ENCODE measurements at places on chromosomes 1 and 21. TPM values are rescaled to one million over a fixed set of nuclear protein-coding genes. Genes with fewer than 3 reads are reported as not detected.

PLEKHG5 gene
- total RNA-seq = 8.1 TPM

LPAR3 gene
- 0.36 TPM for total RNA-seq

CD244 gene
- not detected for total RNA-seq

PLCH2 gene
- 2.4 TPM for total RNA-seq

TRAF3IP3 gene
- total RNA-seq = 0.20 TPM

NOS1AP gene
- total RNA-seq = 6.0 TPM

CD1E gene
- total RNA-seq = not detected

ZNF593OS gene
- total RNA-seq = 2.0 TPM

PHF13 gene
- 17.1 TPM for total RNA-seq

GOLT1A gene
- 0.48 TPM for total RNA-seq

RGS1 gene
- 0.52 TPM for total RNA-seq

RPS6KC1 gene
- total RNA-seq = 38.6 TPM

MMP23B gene
- 2.2 TPM for total RNA-seq

CDCA8 gene
- total RNA-seq = 2.9 TPM

S100A2 gene
- total RNA-seq = 1.9 TPM

EFNA1 gene
- total RNA-seq = 1.5 TPM

ELAPOR1 gene
- total RNA-seq = 12.3 TPM

TMEM51 gene
- 8.4 TPM for total RNA-seq

SFN gene
- total RNA-seq = 0.44 TPM

DNA sequence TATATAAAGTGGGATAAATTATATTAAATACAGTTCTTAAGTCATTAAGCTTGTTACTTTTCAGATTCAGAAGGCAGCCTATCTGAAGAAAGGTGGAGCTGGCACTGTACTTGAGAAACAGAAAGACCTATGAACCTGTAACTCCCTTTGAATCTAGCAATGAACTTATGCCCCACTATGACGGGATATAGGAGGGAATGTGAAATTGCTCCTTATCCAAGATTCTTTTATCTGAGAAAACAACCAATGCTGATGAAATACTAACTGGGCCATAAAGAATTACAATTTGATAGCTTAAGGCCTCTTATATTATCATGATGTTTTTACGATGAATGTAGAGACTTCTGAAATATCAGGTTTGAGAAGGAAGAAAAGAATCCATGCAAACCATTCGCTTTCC, 50.1 kb downstream of the ATP1B1 start:
- ATAC-seq = no peak

GRCh38 chr1:199784138-199784895, 243.2 kb upstream of the NR5A2 start:
- no peak for ATAC-seq

DNA sequence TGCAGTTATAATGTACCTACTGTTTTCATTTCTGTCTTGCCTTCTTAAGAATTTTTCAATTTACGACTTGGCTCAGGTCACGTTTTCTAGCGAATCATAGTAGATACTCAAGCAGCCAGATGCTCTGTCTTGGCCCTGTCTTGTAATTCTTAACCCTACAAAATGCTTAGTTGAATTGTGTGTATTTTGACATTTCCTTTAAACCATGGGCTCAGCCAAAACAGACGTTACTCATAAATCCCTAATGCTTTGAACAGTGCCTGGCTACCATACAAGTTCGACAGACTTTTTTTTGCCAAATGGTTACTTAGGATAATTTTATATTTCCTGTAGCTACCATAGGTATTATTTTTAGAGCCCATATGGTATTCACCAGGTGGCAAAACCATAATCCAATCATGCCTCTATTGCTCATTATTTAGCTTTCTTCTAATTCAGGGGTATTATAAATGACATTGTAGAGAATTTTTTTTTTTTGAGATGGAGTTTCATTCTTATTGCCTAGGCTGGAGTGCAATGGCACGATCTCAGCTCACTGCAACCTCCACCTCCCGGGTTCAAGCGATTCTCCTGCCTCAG, 54.3 kb downstream of the KCNK1 start:
- no peak for ATAC-seq

- no peak for ATAC-seq
Measured at GRCh38 chr1:115951560-115951959, 24.8 kb upstream of the SLC22A15 start.

DNA sequence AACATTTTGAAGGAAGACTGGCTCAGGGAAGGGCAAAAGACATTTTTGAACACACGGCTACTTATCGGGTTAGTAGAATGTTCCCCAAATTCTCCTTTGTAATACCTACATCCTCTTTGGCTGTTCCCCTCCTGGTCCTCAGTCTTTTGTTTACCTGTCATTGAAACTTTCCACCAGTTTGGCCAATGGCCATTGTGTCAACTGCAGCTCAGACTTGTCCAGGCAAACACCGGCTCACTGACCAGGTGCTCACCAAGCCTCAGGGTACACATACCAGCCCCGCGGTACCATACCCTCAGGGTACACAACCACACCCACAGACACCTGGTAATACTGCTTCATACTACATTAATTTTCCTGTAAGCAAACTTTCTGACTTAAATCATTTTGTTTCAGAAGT, 84.8 kb upstream of the ZNF648 start:
- no peak for ATAC-seq

DNA sequence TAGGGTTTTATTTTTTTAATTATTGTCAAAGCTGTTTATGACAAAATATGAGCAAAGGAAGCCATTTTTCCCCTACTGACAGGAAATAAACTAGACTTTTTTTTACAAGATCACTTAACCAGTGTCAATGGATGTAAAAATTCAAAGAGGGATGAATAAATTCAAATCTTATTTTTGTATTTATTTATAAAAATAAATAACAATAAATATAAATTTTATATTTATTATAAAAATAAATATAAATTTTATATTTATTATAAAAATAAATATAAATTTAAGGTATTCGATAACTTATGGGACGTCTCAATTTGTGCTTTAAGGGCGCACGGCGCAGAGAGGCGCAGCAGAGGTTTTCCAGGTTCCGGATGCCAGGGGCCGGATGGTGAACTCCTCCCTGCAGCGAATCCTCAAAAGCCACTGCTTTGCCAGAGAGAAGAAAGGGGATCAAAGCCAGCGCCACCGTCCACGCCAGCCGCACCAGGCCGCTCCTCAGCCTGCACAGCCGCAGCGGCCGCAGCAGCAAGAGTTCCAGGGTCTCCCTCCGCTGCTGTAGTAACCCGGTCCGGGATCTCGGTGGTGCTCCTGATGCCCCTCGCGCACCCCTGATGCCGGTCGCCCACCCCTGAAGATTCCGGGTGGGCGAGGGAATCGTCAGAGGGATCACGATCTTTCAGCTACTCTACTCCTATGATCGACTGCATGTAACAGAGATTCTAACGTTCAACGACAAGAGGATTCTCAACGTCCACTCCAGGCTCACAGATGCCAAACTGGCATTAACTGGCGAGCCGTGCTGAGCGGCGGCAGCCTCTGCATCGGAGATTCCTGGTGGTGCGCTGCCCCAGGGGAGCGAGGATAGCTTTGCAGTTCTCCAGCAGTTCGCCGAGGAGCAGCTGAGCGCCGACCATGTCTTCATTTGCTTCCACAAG, 28.5 kb upstream of the RLF start:
- ATAC-seq = no peak

DNA sequence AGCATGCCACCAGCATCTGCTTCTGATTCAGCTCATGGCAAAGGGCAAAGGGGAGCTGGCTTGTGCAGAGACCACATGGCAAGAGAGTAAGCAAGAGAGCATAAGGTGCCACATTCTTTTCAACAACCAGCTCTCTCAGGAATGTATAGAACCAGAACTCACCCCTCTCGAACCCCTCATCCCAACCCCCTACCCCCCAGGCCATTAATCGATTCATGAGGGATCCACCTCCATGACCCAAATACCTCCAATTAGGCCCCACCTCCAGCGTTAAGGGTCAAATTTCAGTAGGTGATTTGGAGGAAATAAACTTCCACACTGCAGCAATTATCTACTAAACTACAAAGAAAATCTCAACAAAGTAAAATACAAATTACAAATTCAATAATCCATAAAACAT, 32.2 kb upstream of the LRRC7 start:
- ATAC-seq = no peak

DNA sequence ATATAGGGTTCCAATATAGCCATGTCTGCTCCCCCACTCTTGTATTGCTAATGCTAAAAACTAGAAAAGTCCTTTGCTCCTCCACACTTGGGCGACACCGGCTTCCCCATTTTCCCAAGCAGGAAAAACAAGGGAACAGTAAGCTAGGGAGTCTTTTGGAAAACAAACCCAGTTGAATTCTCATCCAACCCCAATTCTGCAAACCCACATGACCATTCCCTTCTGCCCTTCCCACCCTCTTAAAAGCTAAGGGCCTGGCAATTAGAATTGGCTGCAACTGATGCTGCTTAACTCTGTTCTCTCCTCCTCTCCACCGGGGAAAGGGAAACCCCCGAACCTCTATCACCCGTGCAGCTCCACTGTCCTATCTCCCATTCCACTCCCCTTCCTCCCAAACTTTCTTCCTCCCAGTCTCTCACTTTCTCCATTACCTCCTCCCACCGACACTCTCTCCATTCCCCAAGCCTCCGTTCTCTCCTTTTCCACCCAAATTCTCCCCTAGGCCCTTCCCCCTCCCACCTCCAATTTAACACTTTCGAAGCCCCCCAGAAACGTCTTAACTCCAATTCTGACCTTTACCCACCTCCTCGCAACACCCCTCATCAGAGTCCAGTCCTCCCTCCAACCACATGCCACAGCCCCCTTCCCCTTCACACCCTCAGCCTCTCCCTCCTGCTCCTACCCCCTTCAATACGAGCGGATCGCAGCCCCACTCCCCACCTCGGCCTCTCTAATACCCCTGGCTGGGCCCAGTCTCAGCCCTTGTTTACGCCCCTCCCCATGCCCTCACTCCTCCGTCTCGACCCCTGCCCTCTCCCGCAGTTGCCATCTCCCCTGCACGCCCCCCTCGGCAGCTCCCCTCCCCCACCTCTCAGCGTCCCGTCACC, 701 bp downstream of the DEDD start:
- ATAC-seq = no peak

DNA sequence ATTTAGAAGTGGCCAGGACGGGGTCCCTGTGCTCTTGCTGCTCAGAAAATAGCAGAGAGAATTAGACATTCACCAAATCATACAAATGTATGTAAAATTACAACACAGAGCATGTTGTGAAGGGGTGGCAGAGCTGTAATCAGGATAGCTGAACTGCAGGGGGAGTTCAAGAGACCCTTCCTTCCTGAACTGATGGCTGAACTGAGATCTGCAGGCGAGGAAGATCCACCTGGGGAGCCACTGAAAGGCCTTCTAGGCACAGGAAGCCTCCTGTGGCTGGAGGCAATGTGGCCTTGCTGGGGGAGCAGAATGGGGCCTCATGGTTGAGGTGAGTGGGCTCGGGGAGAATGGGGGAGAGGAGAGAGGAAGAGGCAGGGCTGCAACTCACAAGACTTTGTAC, 216.5 kb downstream of the PRDM2 start:
- ATAC-seq = no peak

- ATAC-seq = no peak
Measured at GRCh38 chr1:156677616-156678596, 699 bp upstream of the NES start.

DNA sequence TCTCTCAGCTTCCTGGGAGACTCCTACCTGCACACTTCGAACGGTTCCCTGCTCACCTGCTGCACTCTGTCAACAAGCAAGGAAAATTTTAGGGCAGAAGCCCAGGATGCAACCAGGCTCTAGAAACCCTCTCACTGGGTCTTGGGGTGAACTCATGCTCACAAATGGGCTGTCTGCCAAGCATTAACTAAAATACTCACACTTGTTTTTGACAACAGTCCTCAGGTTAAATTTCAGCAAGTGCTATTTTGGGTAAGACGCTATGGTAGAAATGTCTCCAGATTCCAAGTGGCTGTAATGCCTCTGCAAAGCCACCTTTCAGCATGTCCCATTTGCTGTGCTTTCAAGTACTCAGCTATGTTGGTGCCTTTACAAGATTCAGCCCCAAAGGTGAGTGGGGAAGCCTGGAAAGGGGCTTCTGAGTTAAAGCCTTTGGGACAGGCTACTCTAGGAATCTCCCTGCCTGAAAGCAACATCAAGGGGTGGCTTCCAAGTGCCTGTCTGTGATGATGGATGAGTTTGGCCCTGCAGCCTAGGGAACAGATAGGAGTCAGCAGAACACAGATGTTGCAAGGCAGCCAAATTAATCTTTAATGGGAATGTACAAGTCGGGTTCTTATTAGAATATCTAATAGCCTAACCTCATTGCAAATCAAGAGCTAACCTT, 211.9 kb upstream of the SPAG17 start:
- ATAC-seq = peak; percentile 58

GRCh38 chr1:164926107-164926506, 367.1 kb downstream of the PBX1 start:
- peak; percentile 73 for ATAC-seq

- no peak for ATAC-seq
Measured at GRCh38 chr1:206116873-206117150, 376 bp downstream of the AVPR1B start.

DNA sequence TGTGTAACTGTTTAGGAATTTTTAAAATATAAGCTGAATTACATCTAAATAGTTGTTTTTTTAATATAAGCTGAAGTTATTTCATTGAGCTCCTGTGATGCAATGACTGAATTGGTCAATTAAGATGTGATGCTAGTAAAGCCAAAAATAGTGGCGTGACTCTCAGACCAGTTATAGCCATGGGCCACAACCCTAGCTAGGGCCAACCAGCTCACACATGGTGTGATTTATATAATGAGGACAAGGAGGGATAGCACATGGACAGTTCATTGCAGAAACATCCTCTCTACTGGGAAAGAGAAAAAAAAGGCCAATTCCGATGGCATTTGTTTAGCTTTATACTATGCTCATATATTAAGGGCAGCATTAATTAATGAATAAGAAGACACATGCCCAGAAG, 119.3 kb upstream of the PROX1 start:
- ATAC-seq = no peak

DNA sequence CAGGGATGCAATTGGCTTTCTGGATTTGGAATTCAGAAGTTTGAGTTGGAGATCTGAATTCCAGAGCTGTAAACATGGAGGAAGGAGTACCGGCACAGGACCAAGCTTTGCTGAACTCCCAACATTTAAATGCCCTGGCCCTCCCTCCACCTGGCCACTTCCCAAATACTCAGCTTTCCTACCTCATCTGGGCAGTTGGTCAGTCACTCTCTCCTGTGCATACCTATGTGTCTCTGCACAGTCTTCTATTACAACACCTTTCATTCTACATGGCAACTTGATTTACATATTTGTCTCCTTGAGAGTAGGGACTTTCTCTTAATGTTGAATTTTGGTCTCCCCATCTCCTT, 6.1 kb upstream of the KHDRBS1 start:
- no peak for ATAC-seq

DNA sequence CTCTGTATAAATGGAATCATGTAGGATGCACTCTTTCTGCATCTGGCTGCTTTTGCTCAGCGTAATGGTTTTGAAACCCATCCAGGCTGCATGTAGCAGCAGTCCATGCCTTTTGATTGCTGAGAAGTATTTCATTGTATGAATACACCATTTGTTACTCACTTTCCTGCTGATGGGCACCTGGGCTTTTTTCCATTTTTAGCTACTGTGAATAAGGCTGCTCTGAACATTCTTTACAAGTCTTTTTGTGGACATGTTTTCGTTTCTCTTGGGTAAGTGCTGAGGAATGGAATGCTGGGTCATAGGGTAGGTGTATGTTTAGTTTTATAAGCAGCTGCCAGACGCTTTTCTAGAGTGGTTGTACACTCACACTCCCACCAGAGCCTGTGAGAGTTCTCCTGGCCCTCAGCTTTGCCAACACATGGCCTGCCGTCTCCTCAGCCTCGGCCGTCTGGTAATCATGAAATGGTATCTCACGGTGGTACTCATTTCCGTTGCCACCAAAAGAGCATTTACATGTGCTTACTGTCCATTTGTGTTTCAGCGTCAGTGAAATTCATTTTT, 22.7 kb downstream of the SLX9 start:
- no peak for ATAC-seq
